ENCODE measurements at places on chromosomes 12 and 14.

GRCh38 chr14:67513631-67514108 is 19.4 kb upstream of the PLEKHH1 start:
- no peak for DNase-seq

DNA sequence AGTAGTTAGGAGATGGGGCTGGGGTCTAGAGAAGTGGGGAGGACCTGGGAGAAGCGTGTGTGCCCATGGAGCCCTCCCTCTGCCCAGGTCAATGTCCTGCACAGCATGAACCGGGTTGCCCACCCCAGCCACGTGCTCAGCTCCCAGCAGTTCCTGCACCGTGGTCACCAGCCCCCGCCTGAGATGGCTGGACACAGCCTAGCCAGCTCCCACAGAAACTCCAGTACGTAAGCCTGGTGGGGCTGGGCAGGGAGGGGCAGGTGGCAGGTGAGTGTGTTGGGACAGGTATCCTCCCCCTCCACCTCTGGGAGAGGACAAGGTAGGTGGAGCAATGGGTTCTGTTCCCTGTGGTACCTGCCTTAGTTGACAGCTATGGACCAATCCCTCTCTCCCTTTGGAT is 20.7 kb downstream of the CLSTN3 start:
- DNase-seq: no peak

DNA sequence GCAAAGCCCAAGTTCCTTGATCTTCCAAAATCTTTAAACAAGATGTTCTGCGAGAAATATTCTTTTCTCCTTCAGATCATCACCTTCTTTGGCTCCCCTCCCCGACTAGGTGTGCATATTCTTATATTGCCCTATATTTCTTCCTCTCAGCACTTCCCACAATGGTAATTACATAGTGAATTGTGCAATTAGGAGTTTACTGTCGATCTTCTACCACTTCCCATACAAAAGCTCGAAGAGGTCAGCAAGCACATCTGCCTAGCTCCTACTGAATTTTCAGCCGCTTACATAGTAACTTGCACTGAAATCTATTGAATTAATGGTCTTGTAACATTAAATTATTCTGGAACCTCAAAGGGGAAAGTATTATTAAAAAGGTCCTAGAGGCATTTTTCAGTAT is 16.7 kb downstream of the OSBPL8 start:
- DNase-seq: peak; percentile 41

DNA sequence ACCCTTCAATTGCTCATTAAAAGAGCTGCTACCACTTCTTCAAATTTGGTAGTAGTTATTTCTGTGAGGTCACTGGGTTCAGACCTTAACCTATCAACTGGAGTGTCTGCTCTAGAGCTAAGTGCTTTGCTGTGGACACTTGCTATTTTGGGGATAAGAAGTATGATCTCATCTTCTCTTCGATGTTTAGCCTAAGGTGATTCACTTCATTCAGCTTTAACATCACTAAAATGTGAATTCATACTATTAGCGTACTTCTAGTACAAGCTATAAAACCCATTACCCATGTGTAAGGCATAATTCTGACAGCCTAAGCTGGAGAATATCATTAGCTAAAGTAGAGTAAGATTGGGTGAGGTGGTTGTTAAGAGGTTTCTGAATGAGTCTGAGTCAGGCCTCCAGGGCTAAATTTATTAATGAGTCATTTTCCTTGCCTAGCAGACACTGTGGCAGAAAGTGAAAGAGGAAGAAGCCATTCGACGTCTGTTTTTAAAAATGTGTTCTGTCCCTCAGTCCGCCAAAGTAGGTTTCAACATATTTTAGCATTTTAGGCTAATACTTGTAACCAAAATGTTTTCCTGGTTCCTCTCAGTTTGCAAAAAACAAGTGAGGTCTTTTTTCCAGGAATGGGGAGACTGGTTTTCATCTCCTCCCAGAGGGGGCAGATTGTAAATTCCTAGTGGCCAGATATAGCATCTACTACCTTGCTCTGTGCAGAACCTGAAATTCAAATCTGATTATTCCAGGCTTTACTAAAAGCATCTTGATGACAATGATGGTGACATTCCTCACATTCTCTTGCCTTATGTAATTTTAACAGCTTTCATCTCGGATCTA is 103.6 kb downstream of the SSPN start:
- peak; percentile 88 for DNase-seq

- no peak for DNase-seq
Measured at GRCh38 chr12:44777044-44777443, 99.1 kb downstream of the NELL2 start.

GRCh38 chr14:93056166-93056839 is 59.4 kb downstream of the ITPK1 start:
- DNase-seq: no peak

GRCh38 chr12:53737093-53737808 is 10.0 kb upstream of the CALCOCO1 start:
- DNase-seq: no peak

GRCh38 chr14:100629696-100630095 is 42.5 kb upstream of the BEGAIN start:
- no peak for DNase-seq

- no peak for DNase-seq
Measured at GRCh38 chr12:91889910-91890309, 255.7 kb downstream of the BTG1 start.

GRCh38 chr14:35073486-35073885 is 27.4 kb downstream of the FAM177A1 start:
- no peak for DNase-seq

All from inflammatory macrophage (primary cell).